GF-D8 (cell line): ENCODE measurements at places on chromosomes 7 and 10.

DNA sequence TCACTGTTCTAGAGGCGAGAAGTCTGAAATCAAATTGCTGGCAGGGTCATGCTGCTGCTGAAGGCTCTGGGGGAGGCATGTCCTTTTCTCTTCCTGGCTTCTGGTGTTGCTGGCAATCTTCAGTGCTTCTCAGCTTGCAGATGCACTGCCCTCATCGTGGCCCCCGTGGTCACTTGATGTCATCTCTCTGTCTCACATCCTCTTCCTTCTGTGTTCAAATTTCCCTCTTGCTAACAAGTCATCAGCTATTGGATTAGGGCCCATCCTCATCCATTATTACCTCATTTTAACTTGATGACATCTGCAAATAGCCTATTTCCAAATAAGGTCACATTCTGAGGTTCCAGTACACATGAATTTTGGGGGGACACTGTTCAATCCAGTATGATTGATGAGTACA lies 36.6 kb upstream of the SRGN start:
- DNase-seq: no peak

DNA sequence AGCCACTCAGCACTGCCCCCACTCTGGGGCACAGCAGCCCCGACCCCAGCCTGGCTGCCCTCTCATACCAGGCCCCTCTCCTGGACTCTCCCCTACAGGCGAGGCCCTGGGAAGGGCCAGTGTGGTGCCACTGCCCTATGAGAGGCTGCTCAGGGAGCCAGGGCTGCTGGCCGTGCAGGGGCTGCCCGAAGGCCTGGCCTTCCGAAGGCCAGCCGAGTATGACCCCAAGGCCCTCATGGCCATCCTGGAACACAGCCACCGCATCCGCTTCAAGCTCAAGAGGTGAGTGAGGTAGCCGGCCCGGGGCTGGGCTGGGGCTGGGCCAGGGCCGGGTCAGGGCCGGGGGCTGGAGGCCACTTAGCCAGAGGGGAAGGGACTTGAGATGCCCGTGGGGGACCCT lies 64.3 kb downstream of the GTF2IRD1 start:
- no peak for DNase-seq

GRCh38 chr7:8260871-8261694 lies 884 bp downstream of the ICA1 start:
- no peak for DNase-seq

GRCh38 chr10:82092111-82092510 lies 217.1 kb downstream of the NRG3 start:
- no peak for DNase-seq

- no peak for DNase-seq
These were observed 181.5 kb upstream of the TRIM24 start for GRCh38 chr7:138278601-138279000.

DNA sequence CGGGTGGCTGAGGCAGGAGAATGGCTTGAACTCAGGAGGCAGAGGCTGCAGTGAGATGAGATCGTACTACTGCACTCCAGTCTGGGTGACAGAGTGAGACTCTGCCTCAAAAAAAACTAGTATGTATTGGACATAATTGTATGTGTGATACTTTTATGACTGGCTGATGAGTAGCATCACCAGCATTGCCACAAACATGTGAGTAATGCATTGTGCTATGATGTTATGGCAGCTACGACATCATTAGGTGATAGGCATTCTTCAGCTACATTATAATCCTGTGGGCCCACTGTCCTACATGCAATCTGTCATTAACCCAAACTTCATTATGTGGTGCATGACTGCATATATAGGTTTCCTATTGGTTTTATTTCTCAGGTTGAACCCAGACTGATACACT lies 352.4 kb downstream of the GALNT17 start:
- no peak for DNase-seq

DNA sequence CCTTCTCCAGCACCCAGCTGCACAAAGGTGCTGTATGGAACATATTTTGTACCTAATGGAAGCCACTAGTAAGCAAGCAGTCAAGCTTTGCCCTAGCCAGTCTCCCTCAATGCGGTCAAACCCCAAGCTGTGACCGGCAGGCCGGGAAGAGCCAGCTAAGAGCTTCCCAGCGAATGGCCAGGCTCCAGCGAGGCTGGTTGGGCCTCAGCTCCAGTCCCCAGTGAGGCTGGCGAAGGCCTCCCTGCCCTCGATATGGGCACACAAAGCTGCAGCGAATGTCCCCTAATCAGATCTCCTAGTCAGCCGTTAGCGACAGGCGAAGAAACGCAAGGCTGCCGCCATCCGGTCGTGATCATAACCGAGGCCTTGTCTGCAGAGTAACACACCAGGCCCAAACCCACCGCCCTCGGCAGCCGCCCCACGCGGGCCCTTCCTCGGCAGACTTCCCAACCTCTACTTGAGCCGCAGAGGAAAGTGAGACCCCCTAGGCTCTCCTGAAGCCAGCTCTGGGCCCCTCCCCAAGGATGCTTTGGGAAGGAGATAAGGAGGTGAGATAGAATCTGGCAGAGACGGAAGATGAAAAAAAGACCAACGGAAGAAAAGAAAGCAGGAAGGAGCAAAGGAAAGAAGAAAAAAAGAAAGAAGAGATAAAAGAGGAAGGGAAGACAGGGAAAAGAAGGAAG lies 3.1 kb upstream of the HOXA9 start:
- DNase-seq: peak; percentile 85

- no peak for DNase-seq
These were observed 235.2 kb downstream of the MALRD1 start for GRCh38 chr10:19283786-19284185.

- DNase-seq: no peak
These were observed 47.4 kb downstream of the TNS3 start for GRCh38 chr7:47534322-47535034.

DNA sequence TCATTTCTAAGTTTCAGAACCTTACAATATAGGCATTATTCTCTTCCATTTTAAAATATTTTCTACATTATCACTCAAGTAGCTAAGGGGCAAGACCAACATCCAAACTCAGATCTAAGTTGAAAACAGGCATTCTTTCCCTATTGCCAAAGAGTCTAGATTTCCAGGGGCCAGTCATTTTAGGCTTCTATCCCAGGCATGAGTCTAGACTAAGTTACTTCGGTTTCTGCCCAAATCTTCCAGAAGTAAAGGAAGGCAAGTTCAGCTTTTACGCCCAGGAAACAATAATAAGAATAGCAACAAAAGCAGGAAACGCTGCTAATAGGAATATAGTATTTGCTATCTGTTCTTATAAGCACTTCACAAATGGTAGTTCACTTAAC lies 189.9 kb downstream of the DGKI start:
- DNase-seq: no peak

GRCh38 chr7:50207251-50207564 lies 97.3 kb upstream of the IKZF1 start:
- no peak for DNase-seq

- DNase-seq: no peak
These were observed 48.8 kb upstream of the SAMD8 start for GRCh38 chr10:75062506-75063299.

DNA sequence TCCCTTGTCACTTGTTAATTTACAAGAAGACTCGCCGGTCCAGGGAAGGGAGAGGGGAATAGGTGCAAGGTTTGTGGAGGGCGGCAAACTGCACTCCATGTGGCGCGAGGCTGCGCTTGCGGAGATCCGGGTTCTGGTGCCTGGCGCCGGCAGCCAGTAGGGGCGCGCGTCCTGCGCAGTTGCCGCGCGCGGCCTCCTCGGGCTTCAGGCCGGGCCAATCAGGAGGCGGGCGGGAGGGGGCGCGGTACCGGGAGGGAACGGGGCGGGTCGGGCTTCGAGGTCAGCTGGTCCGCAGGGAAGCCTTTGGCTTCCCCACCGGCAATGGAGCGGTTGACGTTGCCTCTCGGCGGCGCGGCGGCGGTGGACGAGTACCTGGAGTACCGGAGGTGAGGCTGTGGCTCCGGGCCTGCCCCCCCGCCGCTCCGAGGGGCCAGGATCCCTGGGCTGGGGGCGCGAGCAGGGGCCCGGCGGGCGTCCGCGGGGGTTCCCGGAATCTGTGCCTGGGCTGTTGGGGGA lies at the start of gene FAM221A:
FAM221A (plus strand) TSS at position 302 of the 516 bp plus-strand sequence; CDS start at position 322, 20 bp downstream.
- DNase-seq: peak; percentile 69

DNA sequence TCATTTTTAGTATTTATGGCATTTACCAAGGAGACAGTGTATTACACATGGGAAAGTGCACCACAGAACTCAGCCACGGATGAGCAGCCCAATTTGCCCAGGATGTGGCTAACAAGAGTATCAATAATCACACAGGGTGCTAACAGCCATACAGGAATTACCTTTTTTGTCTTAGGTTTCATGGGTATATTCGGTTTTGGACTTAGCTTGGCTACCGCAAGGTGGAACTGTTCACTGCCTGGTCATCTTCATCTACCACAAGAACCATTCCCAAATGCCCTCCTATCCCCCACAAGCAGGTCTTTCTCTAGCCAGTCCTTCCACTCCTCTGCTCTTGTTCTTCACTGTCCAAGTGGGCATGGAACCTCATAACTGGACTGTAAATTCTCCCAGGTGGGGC lies 6.0 kb downstream of the PDLIM1 start:
- no peak for DNase-seq

- no peak for DNase-seq
These were observed 79.9 kb upstream of the AGR3 start for GRCh38 chr7:16961641-16962040.

- no peak for DNase-seq
These were observed 13.0 kb downstream of the PALD1 start for GRCh38 chr10:70491614-70492013.

DNA sequence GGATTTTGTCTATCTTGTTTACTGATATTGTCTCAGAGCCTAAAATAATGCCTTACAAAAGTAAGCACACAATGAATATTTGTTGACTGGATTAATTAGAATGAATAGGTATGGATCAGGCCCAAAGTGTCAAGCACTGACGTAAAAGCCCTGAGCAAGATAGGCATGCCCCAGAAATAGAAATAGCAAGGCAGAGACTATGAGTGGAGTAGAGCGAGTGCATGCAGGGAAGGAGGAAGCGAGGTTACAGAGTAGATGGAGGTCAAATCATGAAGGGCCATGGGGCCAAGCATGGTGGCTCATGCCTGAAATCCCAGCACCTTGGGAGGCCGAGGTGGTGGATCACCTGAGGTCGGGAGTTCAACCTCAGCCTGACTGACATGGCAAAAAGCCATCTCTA lies 51.6 kb upstream of the SFTPD start:
- no peak for DNase-seq

- DNase-seq: no peak
These were observed 72.2 kb downstream of the GTF2IRD1 start for GRCh38 chr7:74525881-74526280.

- DNase-seq: no peak
These were observed 39.1 kb upstream of the LRRN3 start for GRCh38 chr7:111051832-111052231.

DNA sequence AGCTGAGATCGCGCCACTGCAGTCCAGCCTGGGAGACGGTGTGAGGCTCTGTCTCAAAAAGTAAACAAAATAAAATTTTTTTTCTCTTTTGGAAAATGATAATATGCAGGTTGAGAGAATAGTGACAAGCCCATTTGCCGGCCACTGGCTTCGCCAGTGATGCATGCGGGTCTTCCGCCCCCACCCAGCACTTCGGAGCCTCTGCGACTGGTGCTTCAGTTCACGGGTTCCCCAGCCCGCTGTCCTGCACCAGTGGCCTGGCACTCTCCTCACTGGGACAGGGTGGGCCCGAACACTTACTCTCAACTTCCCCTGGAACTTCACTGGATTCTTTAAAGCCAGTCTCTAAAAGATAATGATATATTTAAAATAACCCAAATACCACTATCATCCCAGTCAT lies 2.7 kb downstream of the SUN1 start:
- no peak for DNase-seq

- DNase-seq: no peak
These were observed 629.0 kb upstream of the IGFBP3 start for GRCh38 chr7:46549892-46550639.

- DNase-seq: no peak
These were observed 961.0 kb downstream of the GATA3 start for GRCh38 chr10:9015447-9015846.

- DNase-seq: no peak
These were observed 178.4 kb downstream of the ARHGAP12 start for GRCh38 chr10:31749981-31750840.

- no peak for DNase-seq
These were observed 65.7 kb downstream of the NXPH1 start for GRCh38 chr7:8499128-8499527.

DNA sequence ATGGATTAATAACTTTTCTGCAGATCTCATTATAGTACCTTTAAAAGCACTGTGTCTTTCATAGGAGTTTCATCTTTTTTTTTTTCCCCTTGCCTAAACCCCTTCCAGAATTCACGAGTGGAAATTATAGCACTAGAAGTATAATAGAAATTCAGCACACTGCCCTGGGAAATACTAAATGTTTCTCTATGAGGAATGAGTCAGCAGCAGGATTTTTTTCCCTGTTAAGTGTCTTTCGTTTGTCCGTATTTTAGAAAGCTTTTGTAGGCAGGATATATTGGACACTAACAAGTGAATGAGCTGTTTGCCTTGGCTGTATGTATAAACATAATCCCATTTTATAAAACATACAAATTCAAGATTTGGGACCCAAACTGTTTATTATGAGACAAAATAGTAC lies 105.8 kb downstream of the EXOC4 start:
- DNase-seq: no peak

DNA sequence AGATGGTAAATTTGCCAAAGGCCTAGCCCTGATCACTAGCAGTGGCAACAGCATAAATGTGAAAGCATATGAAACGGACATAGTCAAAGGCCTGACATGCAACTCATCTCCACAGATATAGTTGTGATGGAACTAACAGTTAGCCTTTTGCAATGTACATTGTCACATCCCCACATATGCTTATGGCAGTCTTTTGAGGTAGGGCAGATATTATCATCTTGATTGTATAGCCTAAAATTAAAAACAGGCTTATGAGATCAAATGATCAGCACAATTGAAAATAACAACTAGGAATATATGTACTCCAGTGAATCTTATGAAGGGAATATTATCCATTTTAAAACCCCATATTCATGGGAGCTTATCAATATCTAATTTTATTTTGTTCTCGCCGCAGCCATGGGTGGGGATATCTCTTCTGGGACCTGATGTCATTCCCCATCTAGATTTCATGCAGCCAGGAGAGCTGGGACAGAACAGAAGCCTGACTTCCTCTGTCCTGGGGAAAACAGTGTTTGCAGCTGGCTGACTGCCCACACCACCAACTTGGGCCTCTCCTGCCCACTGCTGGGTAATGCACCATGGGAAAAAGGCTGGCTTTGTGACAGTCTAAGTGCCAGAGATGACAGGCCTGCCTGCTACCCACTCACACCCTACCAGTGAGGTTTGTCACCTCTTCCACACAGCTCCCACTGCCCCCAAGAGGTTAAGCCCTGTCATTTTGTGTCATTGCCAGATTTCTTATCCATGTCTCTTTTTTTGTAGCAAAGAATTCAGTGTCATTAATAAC lies 180.2 kb upstream of the FZD1 start:
- no peak for DNase-seq

DNA sequence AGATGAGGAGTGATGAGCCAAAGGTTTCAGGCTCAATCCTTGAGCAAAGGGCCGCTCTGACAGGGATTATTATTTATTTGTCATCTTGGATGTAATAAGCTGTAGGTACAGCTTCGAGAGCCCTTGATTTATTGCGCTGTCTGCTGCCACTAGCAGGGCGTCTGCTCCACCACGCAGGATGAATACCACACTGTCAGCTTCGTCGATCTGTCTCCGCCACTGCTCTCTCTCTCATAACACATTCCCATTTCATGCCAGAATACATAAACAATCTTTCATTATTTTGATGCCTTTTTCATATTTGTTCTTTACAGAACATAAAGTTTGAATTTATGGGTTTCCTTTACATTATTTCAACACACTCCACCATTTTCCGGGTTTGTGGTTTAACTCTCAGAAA lies 276.6 kb downstream of the LRMDA start:
- DNase-seq: no peak
